T-helper 1 cell (primary cell): ENCODE measurements at places on chromosomes 7 and 10.

DNA sequence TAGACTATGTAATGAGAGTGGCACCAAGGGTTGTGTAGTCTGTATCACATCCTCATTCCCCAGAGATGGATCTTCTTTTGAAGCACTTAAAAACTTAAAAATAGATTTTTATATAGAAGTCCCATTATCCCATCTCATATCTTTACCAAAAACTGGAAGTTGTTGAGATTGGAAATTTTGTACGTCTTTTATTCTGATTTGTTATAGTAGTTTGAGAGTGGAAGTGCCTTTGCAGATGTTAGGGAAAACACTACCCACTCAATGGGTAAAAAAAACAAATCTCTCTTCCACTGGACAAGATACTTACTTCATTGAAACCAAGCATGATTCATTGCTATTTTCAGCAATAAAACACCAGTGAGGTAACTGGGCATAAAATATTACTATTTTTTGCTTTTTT is 184.4 kb downstream of the MACC1 start:
- DNase-seq: no peak

DNA sequence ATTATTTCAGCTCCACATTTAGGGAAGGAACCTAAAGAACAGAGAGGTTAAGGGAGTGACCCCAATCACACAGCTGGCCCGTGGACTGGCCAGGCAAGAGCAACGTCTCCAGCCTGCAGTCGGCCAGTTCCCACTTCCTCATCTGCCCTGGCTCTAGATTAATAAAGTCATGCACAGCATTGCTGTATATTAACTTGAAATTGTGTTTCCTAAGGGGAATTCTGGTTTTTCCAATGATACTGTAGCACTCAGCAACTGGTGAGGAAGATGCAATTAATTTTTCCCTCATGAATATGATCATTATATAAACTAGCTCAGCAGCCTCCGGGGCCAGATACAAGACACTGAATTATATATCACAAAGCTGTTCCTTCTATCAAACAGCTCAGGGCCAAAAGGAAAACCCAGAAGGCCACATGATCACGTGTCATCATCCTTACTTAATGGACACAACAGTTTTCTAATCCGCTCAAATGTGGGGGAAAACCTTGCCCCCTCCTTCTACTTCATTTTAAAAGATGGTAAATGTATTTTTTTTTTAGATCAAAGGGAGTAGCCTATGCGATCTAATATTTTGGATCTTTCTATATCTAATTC is 295.3 kb upstream of the PRKCQ start:
- no peak for DNase-seq

DNA sequence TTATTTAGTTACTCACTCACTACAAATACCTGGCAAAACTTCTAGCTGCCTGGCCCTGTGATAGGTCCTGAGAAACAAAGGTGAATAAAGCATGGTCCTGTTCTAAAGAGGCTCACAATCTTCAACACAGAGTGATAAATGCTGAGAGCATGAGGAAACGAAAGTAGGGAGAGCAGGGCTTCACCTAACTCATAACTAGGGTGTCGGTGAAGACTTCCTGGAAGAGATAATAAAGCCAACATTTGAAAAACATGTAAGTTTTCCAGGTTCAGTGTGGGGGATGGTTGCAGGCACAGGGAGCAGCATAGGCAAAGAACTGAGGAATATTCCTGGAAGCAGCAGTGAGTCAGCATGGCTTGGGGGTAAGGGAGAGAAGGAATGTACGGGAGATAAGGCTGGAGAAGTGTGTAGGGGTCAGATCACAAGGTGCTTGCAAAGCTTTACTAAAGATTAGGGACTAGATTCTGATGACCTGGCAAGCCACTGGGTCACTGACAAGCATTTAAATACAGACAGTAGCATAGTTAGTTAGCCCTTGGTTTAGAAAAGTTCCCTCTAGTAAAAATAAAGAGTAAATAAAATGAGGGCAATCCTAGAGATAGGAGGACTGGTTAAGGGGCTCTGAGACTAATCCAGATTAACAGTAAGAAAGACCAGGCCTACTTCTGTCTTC is 5.1 kb downstream of the KEL start:
- DNase-seq: no peak

DNA sequence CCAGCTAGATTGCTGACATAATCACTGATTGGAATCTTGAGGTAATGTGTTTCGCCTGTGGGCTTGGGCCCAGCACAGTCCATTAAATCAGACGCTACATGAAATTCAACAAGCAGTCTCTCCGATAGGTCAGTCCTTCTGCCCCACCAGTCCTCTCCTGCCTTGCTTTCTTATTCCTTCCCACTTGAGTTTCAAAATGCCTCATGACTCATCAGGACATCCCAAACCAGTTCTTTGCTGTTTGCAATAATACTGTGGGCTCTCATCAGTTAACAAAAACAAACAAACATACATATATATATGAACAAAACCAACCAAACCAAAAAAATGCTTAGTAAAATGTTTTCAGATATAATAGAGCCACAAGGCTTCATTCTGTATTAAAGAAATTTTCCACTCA is 599.0 kb downstream of the SORCS1 start:
- no peak for DNase-seq

DNA sequence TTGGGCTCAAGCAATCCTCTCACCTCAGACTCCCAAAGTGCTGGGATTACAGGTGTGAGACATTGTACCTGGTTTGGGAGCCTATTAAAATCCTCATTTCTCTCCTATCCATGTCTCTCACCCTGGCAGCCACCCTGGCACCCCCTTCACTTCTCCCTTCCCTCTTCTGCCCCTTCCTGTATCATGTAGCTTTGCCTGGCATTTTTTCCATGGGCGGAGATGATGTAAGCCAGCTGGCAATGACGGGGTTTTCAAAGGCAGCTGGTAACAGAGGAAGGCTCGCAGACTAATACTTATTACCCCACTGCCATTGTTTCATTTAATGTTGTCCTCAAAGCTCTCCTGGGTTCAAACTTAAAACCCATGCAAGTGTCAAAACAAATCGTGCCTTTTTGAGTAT is 61.9 kb downstream of the RGS10 start:
- DNase-seq: no peak

DNA sequence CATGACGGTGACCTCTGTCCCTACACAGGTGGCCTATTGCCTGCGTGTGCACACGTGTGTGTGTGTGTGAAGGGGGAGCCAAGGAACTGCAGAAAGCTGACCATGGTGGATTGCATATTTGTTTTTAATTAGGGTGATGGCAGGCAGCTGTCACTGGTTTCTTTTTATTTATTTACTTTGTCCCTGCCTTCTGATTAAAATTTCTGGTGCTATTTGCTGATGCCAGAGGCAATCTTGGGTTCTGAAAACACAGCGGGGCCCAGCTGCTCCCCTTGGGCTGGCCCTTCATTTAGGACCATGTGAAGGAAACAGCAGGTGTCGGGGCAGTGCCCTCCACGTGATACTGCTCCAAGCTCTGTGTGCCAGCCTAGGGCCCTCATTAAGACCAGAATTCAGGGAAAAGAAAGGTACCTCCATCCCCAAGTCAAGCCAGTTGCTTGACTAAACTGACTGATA is 71.3 kb upstream of the PODXL start:
- no peak for DNase-seq

- no peak for DNase-seq
These were observed 390.0 kb downstream of the TNS3 start for GRCh38 chr7:47191876-47192291.

DNA sequence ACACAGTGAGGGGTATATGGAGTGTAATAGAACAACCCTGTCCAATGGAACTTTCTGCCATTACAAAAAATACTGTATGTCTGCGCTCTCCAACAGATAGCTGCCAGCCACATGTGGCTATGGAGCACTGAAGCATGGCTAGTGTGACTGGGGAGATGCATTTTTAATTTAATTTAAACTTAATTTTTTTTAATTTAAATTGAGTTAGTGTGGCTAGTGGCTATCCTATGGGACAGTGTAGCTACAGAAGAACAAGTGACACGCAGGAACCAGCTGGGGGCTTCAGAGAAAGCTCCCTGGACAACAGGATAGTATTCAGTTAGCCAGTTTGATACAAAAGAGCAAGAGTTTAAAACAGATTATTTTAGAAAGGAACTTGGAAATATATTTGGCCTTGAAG is 408.0 kb downstream of the THSD7A start:
- DNase-seq: no peak

- DNase-seq: no peak
These were observed 280.2 kb downstream of the SNX13 start for GRCh38 chr7:17660116-17660515.

- no peak for DNase-seq
These were observed 349.8 kb downstream of the PHTF2 start for GRCh38 chr7:78148166-78148894.

- no peak for DNase-seq
These were observed 476.2 kb upstream of the COBL start for GRCh38 chr7:51792796-51793195.

DNA sequence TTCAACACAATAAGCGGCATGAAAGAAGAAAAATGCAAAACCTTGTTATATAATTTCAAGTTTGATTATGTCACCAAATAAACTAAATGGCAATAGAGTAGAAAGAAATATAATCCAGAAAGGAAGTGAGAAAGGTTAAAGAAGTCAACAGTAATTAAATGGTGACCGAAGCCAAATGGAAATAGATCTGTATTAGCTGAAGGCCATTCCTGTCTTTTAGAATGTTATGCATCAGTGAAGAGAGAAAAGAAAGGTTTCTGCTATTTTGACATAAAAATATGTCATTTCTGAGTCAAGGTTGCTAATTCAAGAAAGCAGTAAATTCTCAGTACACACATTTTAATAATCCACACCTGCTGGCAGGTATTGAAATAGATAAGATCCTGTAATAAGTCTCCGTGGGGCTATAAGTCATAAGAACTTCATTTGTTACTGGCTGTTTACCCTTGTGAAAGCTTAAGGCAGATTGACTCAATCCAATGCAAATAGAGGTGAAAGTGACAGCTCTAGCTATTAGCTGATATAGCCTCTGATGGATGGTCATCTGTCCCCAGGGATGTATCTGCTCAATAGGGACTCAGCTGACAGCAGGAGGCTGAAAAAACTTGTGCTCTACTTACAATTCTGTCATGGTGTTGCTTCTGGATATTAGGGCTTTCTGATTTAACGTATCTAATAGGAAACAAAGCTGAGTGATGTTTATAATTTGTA is 152.1 kb downstream of the FZD1 start:
- no peak for DNase-seq

- DNase-seq: no peak
These were observed 45.6 kb downstream of the ALOX5 start for GRCh38 chr10:45419676-45420025.
